ENCODE measurements at places on chromosomes 3 and 15.

- no peak for DNase-seq
Observed at GRCh38 chr15:64351265-64351664, 4.7 kb downstream of the CSNK1G1 start.

DNA sequence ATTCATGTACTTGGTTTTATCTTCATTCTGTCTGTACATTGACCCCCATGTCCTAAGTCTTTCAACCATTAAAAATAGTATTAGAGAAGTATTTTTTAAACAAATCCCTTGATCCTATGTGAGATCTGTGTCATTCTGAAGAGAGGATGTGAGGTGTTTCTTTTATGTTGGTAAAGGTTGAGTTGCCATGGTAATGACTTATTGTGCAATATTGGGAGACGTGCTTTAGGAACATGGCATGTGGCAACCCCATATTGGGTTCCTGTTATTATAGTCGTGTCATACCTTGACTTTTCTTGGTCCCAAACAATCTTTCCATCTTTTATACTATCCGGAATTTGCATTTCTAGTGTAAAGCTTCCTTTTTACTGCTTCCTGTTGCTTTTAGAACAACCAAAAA lies 203.1 kb downstream of the KCNAB1 start:
- no peak for DNase-seq

DNA sequence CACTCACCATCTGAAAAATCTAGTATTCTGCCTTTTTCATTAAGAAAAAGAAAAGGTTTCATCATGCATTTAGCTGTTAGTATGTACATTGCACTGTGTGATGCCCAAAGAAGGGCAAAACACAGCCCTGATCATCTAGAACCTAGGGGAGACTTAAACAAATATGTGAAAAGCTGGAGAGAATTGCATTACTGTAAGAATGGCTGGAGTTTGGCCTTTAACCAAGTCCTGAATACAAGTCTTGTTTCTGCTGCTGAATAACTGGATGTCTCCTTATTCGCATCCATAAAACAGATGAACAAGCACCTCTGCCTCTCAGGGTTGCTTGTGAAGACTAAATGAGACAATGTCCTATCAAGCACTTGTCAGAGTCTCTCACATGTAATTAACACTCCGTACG lies 233.4 kb upstream of the LRTM1 start:
- no peak for DNase-seq

- no peak for DNase-seq
Observed at GRCh38 chr3:44996556-44996969, 20.5 kb downstream of the EXOSC7 start.

DNA sequence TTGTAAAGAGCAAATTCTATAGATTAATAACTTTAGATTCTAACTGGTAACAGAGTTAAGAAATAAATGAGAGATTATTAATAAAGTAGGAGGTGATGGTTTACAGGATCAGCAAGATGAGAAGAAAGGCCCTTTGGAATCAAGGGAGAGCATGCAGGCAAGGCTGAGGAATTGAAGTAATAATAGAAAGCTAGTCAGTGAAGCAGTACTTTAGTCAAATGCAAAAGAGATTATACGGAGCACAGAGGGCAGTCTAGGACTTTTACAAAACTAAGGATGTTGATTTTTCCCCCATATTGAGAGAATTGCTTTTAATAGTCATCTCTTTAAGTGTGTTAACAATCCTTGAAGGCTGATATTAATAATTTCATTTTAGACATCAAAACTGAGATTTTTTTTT lies 146.4 kb downstream of the ROBO2 start:
- no peak for DNase-seq

- no peak for DNase-seq
Observed at GRCh38 chr15:56871185-56871584, 47.3 kb upstream of the TCF12 start.

DNA sequence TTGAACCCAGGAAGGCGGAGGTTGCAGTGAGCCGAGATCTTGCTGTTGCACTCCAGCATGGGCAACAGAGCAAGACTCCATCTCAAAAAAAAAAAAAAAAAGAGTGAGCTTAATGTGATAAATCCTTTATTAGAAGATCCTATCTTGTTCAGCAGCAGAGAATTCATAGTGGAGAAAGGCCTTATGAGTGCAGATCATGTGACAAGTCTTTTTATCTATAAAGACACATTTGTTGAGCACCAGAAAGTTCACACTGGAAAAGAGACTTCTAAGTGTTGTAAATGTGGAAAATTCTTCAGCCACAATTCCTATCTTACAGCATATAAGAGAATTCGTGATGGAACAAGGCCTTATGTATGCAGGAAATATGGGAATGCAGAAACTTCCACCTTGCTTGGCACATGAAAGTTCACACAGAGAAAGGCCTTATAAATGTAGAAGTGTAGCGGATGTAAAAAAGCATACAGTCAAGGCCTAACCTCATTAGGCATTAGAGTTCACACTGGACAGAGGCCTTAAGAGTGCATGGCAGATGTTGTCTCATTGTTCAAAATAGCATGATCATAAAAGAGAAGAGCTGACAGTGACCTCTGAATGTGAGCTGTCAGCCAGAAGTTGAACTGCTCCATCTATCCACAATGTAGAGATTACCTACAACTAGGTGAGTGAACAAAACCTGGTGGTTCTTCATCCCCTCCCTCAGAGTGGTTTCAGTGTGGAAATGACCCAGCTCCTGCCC lies 16.7 kb downstream of the ADAM10 start:
- DNase-seq, result no peak

- DNase-seq, result no peak
Observed at GRCh38 chr3:73399106-73399505, 225.6 kb downstream of the PDZRN3 start.
